ENCODE measurements at places on chromosomes 7 and 10.

DNA sequence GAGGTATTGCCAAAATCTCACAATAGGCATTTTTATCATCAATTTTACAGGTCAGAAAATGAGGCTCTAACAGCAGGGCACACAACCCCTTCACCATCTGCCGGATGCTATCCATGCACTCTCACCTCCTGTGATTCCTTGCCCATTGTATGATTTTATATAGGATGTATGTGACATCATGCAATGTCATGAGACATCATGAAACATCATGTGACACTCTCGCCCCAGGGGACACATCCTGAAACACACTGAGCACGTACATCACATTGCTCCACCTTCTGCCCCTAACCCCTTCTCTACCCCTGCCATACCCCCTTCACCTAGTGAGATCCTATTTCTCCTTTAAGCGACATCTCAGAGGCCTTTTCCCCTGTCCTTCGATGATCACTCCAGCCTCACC lies 189.4 kb downstream of the FRMD4A start:
- DNase-seq = no peak

DNA sequence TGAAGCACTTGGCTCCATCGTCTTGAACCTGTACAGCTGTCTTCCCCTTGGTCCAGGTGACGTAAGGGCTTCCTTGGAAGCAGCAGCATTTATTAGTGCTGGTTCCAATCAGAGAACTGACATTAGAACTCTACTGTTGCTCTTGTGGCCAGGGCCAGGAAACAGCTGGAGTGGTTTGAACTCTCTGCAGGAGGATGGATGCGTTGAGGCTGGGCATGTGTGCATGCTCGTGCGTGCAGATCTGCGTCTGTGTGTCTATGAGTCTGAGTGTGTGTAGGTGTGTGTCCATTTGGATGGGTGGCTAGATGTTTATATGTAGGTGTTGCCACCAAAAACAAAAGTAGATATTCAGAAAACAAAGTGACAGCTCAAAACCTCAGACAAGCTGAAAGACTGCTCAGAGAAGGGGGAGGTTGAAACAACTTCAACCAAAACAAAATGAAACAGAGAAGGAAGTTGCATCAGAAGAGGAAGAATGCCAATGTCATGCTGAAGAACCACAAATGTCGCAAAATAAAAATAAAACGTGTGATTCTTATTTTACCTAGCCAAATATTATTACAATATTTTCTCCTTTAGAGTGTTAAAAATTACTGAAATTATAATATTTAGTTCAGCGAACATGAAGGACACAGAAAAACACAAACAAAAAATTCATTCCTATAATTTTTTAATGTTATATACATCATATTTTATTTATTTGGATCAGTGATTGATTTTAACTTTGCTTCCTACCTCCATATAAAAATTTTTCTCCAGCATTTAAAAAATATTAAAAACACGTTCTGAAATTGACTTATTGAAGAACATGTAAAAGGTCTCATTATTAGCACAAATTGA lies 96.1 kb upstream of the MKLN1 start:
- DNase-seq = no peak

GRCh38 chr7:136150311-136150710 lies 173.2 kb upstream of the MTPN start:
- no peak for DNase-seq

- DNase-seq = no peak
Observed at GRCh38 chr10:73408978-73409521, 4.8 kb downstream of the ANXA7 start.

DNA sequence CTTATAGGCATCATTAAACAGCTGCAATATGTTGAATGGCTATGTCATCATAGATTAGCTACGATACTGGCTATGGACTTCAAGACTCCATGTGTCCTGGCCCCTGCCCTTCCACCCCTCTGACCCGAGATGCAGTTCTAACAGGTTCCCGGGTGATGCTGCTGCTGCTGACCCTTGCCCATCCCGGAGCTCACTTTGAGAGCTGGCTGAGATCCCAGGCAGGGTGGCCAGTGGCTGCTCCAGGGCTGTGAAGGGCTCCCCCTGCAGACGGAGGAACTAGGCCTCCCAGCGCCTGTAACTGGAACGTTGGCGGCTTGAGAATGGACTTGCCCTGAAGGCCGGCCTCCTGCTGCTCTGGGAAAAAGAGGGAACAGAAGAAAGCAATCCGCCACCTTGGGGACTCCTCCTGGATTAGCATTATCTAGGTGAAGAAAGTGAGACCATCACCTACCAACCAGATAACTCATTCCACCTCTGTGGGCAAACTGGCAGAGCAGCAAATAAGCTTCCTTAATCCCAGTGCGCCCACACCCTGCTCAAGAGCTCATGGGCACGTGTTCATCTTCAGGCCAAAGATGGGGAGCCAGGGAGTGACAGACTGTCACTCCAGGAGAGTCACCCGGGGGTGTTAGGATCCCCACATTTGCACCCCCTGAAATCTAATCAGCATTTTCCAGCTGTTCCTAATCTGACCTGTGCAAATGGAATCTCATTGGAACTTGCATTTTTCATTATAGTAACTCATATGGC lies 56.8 kb downstream of the PARP12 start:
- no peak for DNase-seq
